ENCODE measurements at places on chromosomes 16 and 17.

- DNase-seq, result peak; percentile 70
These were observed 5.5 kb upstream of the KIF22 start for GRCh38 chr16:29784901-29785500.

DNA sequence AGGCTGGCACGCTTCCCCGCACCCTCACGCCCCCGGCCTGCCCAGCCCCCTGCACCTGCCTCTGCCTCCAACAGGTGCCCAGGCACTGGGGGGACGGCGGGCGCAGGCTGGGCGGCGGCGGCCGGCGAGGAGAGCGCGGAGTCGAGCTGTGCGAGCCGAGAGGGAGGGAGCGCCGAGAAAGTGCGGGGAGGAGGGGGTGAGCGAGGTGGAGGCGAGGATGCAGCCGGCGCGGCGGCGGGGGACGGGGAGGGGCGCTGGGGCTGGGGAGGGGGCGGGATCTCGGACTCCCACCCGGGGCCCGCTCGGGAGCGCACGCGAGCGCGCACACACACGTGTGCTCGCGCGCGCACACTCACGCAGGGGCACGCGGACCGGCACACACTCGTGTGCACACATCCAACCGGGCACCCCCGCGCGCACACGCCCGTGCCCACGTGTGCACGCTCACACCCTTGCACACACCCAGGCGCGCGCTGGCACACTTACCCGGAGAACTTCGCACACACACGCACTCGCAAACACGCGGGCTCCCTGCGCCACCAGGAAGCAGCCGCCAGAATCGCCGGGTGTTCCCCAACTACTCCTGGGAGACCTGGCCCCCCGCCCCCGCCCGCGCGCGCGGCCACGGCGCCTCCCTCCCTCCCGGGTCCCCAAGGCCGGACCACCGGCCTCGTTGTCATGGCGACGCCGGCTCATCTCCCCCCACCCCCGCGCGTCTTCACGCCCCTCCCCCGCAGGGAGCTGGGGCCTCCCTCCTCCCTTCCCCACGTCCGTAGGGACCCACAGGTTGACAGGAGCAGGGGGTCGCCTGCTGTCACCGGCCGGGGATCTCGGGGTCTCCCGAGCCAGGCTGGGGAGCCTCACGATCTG is at the start of gene DOC2A:
TSS of gene DOC2A (minus strand) at position 184 of the 870 bp plus-strand sequence. CDS start 805 bp downstream, outside the sequence.
- DNase-seq, result peak; percentile 25

DNA sequence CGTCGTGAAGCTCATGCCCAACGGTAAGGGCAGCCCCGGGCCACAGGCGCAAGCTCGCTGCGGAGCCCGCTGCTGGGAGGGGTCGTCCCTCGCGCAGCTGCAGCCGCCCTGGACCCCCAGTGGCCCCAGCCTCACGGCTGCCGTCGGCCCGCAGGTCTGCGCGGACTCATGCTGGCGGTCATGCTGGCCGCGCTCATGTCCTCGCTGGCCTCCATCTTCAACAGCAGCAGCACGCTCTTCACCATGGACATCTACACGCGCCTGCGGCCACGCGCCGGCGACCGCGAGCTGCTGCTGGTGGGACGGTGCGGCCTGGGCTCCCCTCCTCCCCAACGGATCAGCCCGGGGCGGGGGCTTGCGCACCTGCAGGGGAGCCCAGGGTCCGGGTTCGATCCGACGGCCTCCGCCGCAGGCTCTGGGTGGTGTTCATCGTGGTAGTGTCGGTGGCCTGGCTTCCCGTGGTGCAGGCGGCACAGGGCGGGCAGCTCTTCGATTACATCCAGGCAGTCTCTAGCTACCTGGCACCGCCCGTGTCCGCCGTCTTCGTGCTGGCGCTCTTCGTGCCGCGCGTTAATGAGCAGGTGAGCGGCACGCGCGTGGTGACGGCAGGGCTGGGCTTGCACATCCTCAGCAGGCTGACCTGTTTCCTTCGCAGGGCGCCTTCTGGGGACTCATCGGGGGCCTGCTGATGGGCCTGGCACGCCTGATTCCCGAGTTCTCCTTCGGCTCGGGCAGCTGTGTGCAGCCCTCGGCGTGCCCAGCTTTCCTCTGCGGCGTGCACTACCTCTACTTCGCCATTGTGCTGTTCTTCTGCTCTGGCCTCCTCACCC is 5.8 kb downstream of the SLC5A2 start:
- DNase-seq, result no peak

DNA sequence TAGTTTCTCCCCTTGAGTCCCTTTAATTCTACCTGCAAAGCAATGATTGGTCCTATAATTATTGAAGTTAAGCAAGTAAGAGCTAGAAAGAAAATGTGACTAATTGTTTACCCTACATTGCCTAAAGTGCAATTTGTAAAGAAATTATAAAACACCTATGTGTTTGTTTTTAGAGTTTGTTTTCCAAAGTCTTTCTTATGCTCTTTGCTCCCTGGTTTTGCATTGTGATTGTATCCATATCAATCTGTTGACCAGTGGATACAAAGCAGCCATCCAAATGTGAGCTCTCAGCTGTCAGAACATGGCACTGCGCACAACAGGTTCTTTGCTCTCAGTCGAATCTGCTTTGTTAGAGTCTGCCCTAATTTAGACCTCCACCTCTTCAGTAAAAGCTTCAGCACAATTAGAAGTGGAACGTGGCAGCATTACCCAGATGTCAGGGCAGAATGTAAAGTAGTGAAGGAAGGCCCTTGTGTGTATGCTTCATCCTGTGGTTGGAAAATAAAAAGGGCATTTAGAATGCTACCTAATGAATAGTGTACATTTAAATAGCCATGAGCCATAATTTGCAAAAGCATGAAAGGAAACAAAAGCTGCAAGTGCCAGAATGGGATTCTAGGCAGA is 70.5 kb downstream of the AATF start:
- DNase-seq, result no peak

- DNase-seq, result no peak
These were observed 76.4 kb downstream of the SMG6 start for GRCh38 chr17:2227025-2227699.

DNA sequence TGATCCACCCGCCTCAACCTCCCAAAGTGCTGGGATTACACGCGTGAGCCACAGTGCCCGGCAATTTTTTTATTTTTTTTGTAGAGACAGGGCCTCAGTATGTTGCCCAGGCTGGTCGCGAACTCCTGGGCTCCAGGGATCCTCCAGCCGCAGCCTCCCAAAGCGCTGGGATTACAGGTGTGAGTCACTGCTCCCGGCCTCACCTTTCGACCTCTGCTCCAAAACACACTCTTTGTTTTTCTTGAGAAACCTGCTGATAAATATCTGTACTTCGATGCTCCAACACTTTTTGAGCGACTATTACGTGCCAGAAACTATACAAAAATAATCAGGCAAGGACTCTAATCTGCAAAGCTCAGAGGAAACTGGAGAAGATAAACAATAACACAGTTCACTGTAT is 1.0 kb downstream of the MED1 start:
- no peak for DNase-seq

- DNase-seq, result peak; percentile 49
These were observed 16.4 kb upstream of the GLG1 start for GRCh38 chr16:74623214-74623838.

DNA sequence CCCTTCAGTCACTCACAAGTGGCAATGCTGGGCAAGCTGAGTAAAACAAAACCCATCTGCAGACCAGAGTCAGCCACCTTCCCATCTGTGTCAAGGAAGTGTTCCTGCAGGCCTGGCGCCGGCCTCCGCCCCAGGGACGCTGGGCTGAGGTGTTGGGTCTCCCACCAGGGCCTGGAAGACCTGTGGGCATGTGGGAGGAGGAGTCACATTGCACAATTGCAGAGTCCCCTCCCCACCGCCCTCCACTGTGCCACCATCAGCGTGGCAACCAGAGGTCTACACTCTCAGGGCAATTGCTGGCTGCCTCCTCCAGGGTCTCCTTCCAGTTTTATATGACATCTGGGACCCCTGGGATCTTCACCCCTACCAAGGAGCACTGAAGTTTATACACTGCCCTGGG is 3.0 kb upstream of the MYO15A start:
- DNase-seq, result no peak

DNA sequence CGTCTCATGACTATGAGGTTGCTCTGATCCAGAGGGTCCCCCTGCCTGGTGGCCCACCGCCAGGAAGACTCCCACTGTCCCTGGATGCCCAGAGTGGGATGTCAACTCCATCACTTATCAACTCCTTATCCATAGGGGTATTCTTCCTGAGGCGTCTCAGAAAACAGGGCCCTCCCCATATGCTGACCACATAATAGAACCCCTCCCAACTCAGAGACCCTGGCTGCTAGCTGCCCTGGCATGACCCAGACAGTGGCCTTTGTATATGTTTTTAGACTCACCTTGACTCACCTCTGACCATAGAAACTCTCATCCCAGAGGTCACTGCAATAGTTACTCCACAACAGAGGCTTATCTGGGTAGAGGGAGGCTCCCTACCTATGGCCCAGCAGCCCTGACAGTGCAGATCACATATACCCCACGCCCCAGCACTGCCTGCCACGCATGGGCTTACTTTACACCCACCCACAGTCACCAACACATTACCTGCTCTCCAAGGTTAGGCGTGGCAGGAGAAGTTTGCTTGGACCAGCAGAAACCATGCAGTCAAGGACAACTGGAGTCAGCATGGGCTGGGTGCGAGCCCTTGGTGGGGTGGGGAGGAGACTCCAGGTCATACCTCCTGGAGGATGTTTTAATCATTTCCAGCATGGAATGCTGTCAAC is 2.3 kb upstream of the G6PC1 start:
- DNase-seq, result no peak

DNA sequence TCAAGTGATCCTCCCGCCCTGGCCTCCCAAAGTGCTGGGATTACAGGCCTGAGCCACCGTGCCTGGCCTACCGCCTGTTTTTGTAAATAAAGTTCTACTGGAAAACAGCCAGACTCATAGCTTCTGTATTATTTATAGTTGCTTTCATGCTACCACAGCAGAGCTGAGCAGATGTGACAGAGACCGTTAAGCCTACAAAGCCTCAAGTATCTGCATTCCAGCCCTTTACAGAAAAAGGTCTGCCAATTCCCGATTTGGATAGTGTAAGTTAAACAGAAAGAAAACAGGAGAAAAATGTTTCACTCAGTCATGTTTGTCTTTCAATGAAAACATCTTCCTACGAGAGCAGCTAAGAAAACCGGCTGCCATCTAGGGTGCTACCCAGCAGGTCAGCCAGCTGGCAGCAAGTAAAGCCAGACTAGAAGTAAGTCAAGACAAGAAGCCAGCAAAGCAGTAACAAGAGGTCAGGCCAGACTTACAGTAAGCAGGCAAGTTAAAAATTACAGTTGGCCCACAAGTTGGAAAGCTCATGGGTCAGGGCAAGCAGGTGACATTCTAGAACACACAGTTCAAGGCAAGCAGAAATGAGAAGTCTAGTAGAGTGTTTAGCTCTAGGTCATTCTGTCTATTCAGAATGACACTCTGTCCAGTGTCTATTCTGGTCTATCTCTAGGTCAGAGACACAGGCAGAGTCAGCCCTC is 17.7 kb downstream of the NCBP3 start:
- no peak for DNase-seq

DNA sequence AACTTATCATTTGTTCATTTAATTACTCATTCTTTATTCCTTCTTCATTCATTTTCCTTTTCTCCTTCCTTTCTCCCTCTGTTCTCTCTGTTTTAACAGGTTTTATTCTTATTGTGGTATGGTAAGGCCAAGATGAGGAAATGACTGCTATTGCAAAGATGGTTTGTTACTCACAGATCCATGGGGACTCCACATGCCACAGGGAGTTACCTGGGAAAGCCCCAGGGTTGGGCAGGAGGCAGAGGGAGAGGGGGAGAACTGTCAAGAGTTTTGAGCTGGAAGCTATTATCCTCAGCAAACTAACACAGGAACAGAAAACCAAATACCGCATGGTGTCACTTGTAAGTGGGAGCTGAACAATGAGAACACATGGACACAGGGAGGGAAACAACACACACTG is 453.3 kb downstream of the WWOX start:
- DNase-seq, result no peak

DNA sequence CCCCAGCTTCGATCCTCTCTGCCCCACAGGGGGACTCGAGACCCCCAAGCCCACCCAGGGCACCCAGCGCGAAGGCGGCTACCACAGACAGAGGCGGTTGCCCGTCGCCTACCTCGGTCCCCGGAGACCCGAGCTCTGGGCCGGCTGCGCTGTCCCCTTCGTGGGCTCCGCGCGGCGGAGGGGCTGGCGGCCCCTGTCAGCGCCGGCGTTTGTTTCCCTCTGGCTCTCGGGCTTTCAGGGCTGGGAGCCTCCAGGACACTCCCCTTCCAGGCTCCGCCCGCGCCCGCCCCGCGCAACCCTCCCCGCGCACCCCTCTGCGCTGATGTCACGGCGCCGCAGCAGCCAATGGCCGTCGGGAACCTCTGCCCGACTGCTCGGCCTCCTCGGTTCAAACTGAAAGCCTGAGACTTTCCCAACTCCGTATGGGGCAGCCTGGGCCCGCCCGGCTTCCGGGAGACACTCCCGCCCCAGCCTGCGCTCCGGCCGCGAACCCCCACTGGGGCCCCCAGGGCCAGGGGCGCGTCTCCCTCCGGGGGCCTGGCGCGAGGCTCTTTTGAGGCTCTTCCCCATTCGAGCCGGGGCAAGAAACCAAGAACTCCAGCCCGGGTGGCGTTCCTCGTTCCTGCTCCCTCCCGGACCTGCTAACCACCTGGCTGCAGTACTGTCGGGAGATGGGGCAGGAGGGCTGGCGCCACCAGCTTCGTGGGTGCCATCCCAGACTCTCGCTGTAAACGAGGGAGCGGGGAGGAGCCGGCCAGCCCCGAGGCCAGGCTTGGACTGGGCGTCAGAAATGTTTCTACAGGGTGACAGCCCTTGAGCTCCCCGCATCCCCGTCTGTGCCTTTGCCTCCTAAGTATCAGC is at the start of gene CDC42EP4:
TSS of gene CDC42EP4 (minus strand) at position 221 of the 861 bp plus-strand sequence. CDS start 25,501 bp downstream, outside the sequence.
- peak; percentile 81 for DNase-seq

- DNase-seq, result no peak
These were observed 10.0 kb downstream of the SLC38A8 start for GRCh38 chr16:84032458-84033178.

DNA sequence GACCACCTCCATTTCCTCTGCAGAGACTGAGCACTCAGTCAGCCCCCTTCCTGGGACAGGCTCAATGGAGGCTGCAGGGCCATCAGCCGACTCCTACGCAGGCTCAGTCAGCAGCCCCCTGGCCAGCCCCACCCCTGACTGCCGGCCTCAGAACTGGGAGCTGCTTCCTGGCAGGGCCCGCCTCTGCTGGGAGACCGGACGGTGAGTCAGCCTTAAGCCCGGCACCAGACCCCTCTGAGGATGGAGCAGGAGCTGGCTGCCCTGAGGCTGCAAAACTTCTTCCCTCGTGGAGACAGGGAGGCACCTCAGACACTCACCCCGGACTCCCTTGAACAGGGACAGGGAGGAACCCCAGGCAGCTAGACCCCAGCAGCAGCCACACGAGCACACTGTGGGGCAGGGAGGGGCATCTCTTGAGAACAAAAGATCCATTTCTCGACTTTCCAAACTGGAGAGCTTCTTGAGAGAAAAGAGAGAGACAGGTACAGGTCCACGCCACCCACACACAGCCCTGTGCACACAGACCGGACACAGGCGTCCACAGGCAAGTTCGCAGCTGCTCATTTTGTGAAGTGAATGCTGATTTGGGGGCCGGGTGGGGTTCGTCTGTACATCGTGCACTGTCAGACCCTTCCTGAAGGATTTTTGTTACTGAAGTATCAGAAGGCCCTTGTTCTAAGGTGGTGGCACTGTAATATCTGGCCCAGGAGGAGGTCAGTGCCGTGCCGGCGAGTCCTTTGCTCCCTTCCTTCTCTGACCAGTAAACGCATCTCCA is 1.3 kb upstream of the TUBB3 start:
- no peak for DNase-seq
